NCI-H1436 treated with DMSO at 0.1 percent for 48 hours (cell line): ENCODE measurements at places on chromosomes 5 and 9.

DNA sequence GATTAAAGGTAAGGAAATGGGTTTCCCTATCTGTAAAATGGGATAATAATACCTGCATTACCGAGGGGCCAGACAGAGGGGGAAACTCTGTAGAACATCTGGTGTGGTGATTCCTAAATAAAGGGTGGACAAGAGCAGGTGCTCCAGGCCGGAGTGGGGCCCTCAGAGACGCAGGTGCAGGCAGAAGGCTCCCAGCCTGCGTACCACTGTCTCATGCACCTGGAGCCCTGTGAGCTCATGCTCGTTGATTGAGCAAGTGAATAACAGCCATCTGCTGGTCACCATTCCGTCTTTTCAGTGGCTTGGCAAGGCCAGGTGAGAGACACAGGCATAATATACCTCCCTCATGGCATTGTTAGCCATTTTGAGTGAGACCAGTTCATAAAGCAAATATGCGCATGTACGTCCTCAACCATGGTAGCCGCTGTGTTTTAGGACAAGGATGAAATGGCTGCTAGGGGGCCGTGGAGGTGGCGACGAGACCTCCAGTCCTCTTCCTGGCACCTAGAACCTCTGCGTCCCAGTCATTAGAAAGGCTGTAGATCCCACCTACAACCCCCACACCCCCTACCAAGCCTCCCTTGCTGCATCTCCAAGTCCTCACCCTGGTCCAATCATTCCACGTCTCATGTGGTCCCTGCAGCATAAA, 198.0 kb upstream of the MVB12B start:
- no peak for DNase-seq

- DNase-seq = no peak
Measured at GRCh38 chr5:177966009-177966838, 29.8 kb downstream of the PROP1 start.

DNA sequence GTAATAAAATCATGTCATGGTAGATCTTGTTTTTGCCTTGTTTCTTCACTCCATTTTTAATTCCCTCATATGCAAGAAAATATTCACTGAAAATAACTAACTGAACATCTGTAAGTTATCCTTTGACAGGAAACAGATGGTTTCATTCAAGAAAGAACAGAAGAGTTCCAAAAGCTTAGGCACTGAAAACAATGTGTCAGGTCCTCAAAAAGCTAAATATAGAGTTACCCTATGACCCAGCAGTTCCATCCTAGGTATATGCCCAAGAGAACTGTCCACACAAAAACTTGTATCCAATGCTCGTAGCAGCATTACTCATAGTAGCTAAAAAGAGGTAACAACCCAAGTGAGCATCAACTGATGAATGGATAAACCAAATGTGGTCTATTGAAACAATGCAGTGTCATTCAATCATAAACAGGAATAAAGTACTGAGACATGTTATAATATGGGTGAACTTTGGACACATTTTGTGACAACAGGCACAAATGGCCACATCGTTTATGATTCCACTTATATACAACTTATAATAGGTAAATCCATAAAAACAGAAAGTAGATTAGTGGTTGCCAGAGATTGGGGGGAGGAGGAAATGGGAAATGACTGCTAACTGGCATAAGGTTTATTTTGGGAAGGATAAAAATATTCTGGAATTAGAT, 231.0 kb downstream of the FRMD3 start:
- DNase-seq = no peak

GRCh38 chr9:108417726-108418125, 438.1 kb downstream of the ACTL7B start:
- no peak for DNase-seq

DNA sequence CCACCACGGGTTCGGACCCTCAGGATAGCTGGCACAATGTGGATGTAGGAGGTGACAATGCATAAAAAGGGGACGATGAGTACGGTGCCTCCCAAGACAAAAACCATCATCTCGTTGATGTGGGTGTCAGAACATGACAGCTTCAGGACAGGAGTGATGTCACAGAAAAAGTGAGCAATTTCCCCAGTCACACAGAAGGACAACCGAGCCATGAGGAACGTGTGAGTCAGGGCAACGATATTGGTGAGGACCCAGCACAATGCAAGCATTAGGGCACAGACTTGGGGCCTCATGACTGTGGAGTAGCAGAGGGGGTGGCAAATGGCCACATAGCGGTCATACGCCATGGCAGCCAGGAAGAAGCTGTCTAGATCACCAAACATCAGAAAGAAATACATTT, 491 bp downstream of the OR1N1 start:
- no peak for DNase-seq

DNA sequence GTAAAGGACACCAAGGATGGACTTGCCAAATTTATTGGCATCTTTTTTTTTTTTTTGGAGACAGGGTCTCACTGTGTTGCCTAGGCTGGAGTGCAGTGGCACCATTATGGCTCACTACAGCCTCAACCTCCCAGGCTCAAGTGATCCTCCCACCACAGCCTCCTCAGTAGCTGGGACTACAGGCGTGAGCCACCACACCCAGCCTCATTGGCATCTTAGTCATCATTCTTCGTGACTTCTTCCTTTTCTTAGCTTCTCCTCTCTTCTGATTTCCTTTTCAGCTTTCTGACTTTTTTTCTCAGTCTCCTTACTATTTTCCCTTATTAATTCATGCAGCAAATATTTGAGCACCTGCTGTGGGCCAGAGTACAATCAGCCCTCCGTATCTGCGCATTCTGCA, 6.1 kb downstream of the MAML1 start:
- DNase-seq = no peak

GRCh38 chr5:132430746-132431145, 59.8 kb downstream of the IRF1 start:
- no peak for DNase-seq

DNA sequence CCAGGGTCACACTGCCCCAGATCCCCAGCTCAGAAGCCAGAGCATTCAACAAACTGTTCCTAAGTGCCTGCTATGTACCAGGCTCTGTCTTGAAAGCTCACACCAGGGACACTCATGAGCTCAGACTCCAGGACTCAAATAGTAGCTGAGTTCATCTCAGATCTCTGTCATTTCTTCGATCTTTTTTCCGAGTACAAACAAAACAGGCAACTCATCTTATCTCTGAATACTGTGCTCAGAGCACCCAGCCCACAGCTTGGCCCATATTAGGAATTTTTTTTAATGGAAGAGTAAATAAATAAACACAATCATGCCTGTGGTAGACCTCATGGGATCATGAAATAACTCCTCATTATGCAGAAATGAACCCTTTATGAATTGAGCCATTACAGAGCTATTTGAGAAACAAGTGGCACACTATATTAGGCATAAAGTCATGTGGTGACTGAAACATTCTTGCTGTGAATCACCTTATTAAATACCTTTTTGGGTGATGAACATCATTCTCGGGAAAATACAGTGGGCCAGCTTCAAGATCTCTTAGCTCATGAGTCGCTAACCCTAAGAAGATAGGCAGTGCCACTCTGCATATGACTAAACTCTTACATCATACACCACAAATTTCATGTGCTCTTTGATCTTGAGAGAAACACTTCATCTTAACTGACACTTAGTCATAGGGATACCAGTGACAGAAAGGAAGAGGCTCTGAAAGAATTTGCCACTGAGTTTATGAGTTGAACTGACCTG, 9.9 kb downstream of the SH3RF2 start:
- DNase-seq = no peak

DNA sequence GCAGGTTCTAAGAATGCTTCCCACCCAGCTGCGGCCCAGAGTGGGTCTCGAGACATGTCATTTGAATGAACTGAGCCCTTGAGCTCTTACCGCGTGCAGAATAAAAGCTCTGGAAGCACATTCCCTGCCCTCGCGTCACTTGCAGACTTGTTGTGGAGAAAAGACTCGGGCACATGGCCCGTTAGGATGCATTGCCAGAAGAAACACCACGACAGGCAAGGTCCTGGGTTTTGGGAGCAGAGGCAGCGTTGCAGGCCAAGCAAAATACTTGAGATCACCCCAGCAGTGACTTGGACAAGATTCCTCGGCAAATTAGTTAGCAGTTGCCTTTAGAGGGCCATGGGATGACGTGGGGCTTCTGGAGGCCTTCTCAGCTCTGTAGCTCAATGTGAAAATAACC, 170.8 kb upstream of the MSX2 start:
- no peak for DNase-seq

DNA sequence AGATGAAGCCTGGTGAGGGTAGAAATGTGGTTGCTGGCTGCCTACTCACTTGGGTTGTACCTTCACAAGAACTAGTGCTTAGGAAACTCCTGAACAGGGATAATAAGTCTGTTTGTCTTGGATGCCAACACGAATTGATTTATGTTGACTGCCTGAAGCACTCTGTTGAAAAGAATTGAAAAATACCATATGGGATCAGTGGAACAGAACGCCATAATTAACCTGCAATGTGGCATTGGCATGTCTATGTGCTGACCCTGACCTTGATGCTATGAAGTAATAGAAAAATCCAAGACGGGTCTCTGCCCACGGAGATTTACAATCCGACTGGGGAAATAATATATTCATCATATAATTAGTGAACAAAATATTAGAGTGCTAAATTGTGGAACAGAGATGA, 10.5 kb downstream of the LIX1 start:
- no peak for DNase-seq

DNA sequence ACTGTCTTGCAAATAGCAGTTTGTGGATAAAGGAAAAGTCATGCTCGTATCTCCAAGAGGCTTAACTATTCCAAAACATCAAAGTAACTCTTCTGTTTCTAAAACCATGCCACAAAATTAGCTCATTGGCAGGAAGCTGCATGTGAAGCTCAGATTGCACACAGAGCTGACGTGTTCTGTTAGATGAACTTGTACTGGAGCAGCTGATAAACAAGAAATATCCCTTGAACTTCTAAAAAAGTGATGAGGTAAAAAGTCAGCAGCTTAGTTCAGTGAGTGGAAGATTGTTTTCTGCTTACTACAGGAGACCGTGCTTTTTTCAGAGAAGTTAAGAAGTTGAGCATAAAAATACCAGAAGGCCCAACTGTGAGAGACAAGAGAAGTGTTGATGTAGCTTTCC, 113.2 kb downstream of the SLC12A2 start:
- DNase-seq = no peak

DNA sequence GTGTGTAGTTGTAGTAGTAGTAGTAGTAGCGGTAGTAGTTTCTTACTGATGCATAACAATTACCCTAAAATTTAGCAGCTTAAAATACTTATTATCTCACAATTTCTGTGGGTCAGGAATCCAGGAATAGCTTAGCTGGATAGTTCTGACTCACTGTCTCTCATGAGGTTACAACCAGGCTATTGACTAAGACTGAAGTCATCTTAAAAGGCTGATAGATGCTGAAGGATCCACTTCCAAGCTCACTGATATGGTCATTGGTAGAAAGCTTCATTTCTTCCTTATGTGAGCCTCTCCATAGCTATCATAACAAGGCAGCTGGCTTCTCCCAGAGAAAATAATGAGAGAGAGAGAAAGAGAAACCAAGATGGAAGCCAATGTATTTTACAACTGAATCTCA, 147.5 kb upstream of the FBXL17 start:
- no peak for DNase-seq

DNA sequence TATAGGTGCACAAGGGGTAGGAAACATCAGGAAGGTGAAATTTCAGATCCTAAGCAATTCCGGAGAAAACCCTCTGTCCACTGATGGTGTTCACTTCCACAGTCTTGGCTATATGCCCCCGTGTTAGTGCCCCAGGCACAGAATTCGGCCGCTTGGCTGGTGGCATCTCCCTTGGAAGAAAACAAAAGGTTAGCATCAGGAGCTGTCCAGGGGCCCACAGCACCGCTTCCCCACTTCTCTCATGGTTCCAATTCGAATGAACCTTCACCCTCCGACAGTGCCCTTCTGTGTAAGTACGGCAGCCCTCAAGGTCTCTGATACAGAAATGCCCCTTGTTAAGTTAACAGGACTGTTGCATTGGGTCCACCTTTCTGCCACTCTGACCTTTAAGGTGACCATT, 409.0 kb downstream of the GADD45G start:
- no peak for DNase-seq

GRCh38 chr9:14383294-14383693, 69.4 kb upstream of the NFIB start:
- no peak for DNase-seq
